ENCODE measurements at places on chromosomes 1 and 21.

- no peak overlapping the region for H3K4me3 ChIP-seq
- DNase-seq, result no peak
- no peaks in the 10 kb centered on the region for H3K27me3 ChIP-seq
- H3K36me3 ChIP-seq, result no peaks in the 10 kb centered on the region
Measured at GRCh38 chr21:42056996-42057689, 14.0 kb upstream of the UMODL1 start.

DNA sequence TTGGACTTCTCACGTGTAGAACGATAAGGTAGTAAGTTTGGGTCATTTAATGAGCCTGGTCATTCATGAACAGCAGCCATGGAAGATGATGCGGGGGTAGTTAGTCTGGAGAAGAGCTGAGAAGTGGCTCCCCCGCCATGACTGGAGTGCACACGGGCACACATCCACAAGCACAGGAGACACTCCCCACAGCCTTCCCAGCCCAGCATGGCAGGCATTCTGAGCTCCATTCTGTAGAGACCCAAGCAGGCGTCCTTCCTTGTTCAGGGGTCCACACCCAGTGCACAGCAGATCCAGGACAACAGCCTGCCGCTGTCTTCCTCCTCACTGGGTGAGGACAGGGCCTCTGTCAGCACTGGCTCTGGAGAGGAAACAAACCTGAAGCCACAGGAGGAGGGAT is 57.0 kb downstream of the SCCPDH start:
- H3K27ac ChIP-seq, result no peak overlapping the region
- no peaks in the 10 kb centered on the region for H3K36me3 ChIP-seq
- DNase-seq, result no peak

- H3K4me1 ChIP-seq, result peaks cover 7% of the 10 kb centered on the region
- peaks cover 4% of the 10 kb centered on the region for H3K36me3 ChIP-seq
- no peak within 1 kb of the TSS for H3K27ac ChIP-seq
- DNase-seq, result no peak
Measured at GRCh38 chr1:2019172-2019543, at the start of gene GABRD. GABRD (plus strand) TSS chr1:2019345; CDS start chr1:2019424, 79 bp downstream.

DNA sequence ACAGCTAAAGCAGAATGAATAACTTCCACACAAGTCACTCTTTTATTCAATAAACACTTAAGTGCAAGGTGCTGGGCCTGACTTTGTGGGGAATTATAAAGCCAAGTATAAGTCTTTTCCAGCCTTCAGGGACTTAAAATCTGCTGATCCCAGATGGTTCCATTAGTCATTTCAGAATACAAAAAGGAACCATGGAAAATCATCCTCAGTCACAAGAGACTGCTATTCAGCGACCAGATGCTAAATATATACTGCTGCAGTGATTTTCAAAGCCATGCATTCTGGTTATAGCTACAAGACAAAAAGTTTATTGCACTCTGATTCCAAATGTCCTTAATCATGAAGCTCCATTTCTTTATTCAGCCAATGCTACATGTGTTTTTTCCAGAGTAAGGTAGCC is 25.7 kb downstream of the GLMN start:
- peaks cover 77% of the 10 kb centered on the region for H3K36me3 ChIP-seq
- H3K4me1 ChIP-seq, result peaks cover 8% of the 10 kb centered on the region
- H3K27me3 ChIP-seq, result no peaks in the 10 kb centered on the region
- H3K4me3 ChIP-seq, result no peak overlapping the region

GRCh38 chr1:94753171-94753972 is 66.8 kb upstream of the SLC44A3 start:
- no peak overlapping the region for H3K4me3 ChIP-seq
- DNase-seq, result no peak
- H3K4me1 ChIP-seq, result no peaks in the 10 kb centered on the region
- no peak overlapping the region for H3K27ac ChIP-seq
- no peaks in the 10 kb centered on the region for H3K36me3 ChIP-seq

DNA sequence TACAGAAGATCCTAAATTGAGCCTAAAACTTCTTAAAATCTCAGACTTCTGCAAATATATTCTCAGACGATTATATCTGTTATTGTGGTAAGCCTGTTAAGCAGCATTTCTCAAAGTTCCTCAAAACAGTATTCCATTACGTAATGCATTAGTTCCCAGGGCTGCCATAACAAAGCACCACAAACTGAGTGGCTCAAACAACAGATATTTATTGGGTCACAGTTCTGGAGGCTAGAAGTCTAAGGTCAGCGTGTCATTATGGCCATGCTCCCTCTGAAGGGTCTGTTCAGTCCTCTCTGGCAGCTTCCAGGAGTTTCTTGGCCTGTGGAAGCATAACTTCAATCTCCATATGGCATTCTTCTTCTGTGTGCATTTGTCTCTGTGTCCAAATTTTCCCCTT is 103.5 kb upstream of the ST6GALNAC5 start:
- H3K4me1 ChIP-seq, result no peaks in the 10 kb centered on the region
- H3K36me3 ChIP-seq, result no peaks in the 10 kb centered on the region
- no peak overlapping the region for H3K4me3 ChIP-seq
- no peak for DNase-seq

DNA sequence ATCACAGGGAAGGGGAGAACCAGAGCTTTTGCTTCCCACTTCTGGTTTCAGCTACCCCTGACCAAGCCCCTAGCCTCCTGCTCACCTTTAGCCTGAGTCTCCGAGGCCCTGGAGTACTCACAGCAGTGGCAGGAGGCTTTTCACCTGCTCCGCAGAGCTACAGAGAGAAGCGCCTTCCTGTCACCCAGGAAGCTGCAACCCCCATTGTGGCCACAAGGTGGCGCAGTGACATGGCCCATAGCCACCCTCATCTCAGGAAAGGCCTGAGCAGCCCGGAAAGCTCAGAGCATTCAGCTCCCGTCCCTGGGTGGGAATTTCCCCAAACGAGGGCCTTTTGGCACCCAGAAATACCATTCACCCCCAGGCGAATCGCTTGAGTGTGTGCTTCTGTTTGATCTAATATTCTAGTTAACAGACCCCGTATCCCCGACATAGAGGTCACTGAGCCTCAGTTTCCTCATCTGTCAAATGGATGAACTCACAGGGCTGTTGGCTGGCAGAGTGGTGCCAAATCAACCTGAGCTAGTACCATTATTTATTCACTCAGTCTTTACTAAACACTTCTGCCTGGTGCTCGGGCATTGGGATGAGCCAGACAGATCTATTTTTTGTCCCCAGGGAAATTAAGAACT is 25.3 kb downstream of the A3GALT2 start:
- no peak overlapping the region for H3K4me3 ChIP-seq
- peak; percentile 84 for DNase-seq
- no peaks in the 10 kb centered on the region for H3K27me3 ChIP-seq
- no peaks in the 10 kb centered on the region for H3K36me3 ChIP-seq
- H3K27ac ChIP-seq, result no peak overlapping the region
- H3K4me1 ChIP-seq, result peaks cover 18% of the 10 kb centered on the region

DNA sequence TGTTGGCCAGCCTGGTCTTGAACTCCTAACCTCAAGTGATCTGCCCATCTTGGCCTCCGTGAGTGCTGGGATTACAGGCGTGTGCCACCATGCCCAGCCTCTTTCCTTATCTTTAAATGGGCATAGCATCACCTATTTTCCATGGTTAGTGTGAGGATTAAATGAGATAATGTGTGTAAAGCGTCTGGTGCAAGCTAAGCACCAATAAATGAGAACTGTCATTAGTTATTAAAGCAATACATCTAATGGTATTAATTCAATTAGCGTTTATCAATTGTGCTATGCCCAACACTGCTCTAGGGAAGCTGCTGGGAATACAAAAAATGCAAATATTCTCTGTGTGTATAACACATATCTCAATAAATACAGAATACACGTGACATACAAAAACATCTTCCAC is 10.0 kb downstream of the EXOC8 start:
- H3K36me3 ChIP-seq, result peaks cover 11% of the 10 kb centered on the region
- no peaks in the 10 kb centered on the region for H3K27me3 ChIP-seq
- DNase-seq, result no peak
- H3K4me1 ChIP-seq, result peaks cover 2% of the 10 kb centered on the region

DNA sequence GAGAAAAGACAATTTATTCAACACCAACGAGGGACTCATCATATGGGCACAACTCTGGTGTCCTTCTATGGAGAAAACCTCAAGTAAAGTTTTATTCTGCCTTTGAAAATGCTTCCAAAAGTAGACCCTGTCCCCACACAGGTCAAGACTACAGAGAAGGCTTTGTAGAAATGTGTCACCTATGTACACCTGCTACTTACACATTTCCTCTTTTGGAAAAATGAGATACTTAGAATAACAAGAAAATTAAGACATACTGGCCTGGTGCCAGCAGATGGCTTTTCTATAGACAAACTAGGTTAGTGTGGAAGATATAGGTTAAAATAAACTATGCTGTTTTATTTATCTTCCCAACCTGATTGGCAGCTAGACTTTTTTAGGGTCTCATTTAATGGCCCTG is 13.6 kb downstream of the POGK start:
- peaks cover 19% of the 10 kb centered on the region for H3K4me1 ChIP-seq
- peak overlapping the region; percentile 15 for H3K27ac ChIP-seq
- peaks cover 10% of the 10 kb centered on the region for H3K36me3 ChIP-seq
- no peaks in the 10 kb centered on the region for H3K27me3 ChIP-seq

- H3K4me1 ChIP-seq, result no peaks in the 10 kb centered on the region
- no peak for DNase-seq
- H3K4me3 ChIP-seq, result no peak overlapping the region
- no peak overlapping the region for H3K27ac ChIP-seq
- no peaks in the 10 kb centered on the region for H3K36me3 ChIP-seq
Measured at GRCh38 chr1:208639382-208639781, 395.2 kb upstream of the PLXNA2 start.

DNA sequence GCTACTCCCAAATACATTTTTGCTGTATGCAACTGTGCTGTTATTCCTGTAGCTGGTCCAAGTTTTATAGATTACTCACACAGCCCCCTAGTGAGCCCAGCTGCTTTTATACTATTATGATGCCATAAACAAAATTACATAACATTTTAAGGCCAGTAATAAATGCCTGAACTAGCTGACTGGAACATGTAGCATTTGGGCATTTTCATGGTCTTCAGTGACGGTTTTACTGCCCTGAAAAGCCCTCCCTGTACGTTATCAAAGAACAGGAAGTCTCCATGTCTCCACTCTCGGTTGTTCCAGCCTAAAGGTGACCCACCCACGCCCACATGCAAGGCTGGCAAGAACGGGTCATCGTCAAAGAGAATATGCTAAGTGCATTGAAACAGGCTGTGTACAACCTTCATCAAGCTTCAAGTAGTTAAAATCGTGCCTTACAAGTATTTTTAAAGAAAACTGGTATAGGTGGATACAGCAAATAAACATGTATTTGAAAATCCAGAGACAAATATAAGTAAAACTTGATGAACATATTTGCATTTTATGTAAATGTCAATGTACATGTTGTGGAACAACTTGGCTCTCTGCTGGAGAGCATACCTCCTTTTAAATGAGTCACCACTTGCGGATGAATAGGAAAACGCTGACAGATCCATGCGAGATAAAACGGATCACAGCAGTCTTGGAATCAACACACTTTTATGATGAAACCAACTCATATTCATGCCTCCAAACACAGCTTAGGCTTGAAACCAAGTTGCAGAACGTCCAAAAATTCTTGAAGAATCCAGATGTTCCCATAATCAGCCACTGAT is 520.5 kb downstream of the SMYD3 start:
- H3K36me3 ChIP-seq, result peaks cover 11% of the 10 kb centered on the region
- no peak overlapping the region for H3K27ac ChIP-seq
- peaks cover 7% of the 10 kb centered on the region for H3K4me1 ChIP-seq
- no peaks in the 10 kb centered on the region for H3K27me3 ChIP-seq
- H3K4me3 ChIP-seq, result no peak overlapping the region

- H3K36me3 ChIP-seq, result no peaks in the 10 kb centered on the region
- no peak overlapping the region for H3K4me3 ChIP-seq
- DNase-seq, result no peak
- no peak overlapping the region for H3K27ac ChIP-seq
Measured at GRCh38 chr1:165290148-165290547, 66.4 kb downstream of the LMX1A start.

DNA sequence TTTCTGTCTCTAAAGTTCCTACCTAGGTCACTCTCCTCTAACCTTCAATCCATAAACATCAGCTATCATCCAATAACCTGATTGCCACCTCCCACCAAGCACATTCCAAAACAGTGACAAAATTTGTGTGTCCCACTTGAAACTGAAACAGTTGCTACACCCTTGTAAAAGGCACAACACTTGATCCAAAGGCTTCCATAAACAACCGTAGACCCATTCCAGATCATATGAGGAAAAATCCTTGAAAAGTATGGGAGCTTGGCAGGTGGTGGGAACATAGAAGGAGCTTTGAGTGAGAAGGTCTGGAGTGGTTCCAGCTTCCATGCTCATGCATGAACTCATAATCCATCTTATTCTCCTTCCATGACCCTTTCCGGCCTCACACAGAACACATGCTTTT is 82.0 kb upstream of the ATP1A1 start:
- H3K4me1 ChIP-seq, result peaks cover 4% of the 10 kb centered on the region
- no peak overlapping the region for H3K27ac ChIP-seq
- H3K4me3 ChIP-seq, result no peak overlapping the region
- H3K27me3 ChIP-seq, result no peaks in the 10 kb centered on the region

DNA sequence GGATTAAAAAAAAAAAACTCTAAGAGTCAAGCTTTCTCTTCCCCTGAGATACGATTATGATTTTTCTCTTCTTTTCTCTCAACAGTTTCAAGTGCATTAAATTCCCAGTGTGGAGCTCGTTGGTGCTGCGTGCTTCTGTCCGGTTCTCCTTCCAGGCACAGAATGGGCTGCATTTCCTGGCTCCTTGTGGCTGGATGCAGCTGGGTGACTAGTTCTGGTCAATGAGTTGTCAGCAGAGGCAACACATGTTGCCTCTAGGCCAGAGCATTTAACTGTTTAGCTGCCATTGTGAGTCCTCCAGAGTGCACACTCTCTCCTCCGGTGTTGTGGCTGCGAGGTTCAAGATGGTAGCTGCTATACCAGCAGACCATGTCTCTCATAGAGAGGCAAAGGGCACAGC is 312.9 kb downstream of the RRAGC start:
- H3K4me1 ChIP-seq, result no peaks in the 10 kb centered on the region
- H3K27ac ChIP-seq, result no peak overlapping the region
- no peak overlapping the region for H3K4me3 ChIP-seq
- peaks cover 13% of the 10 kb centered on the region for H3K27me3 ChIP-seq

GRCh38 chr1:155063550-155064110 is at the start of gene EFNA4:
EFNA4 (plus strand) TSS chr1:155063740; CDS start chr1:155063824, 84 bp downstream.
- peak; percentile 90 for DNase-seq
- H3K27ac ChIP-seq, result peak within 1 kb of the TSS; percentile 88
- no peaks in the 10 kb centered on the region for H3K27me3 ChIP-seq
- peak within 1 kb of the TSS; percentile 97 for H3K4me3 ChIP-seq
- peaks cover 16% of the 10 kb centered on the region for H3K36me3 ChIP-seq
- H3K4me1 ChIP-seq, result peaks cover 38% of the 10 kb centered on the region

- peaks cover 8% of the 10 kb centered on the region for H3K4me1 ChIP-seq
- no peak for DNase-seq
- no peak overlapping the region for H3K4me3 ChIP-seq
- peaks cover 1% of the 10 kb centered on the region for H3K27me3 ChIP-seq
- H3K27ac ChIP-seq, result no peak overlapping the region
Measured at GRCh38 chr1:117678246-117678977, 72.6 kb downstream of the TENT5C start.

- no peak for DNase-seq
- no peak overlapping the region for H3K4me3 ChIP-seq
- H3K27me3 ChIP-seq, result peaks cover 3% of the 10 kb centered on the region
- H3K4me1 ChIP-seq, result peaks cover 25% of the 10 kb centered on the region
- H3K27ac ChIP-seq, result no peak overlapping the region
Measured at GRCh38 chr1:221809091-221810029, 67.5 kb upstream of the DUSP10 start.

- peak overlapping the region; percentile 86 for H3K4me3 ChIP-seq
- peak overlapping the region; percentile 88 for H3K27ac ChIP-seq
- peaks cover 40% of the 10 kb centered on the region for H3K4me1 ChIP-seq
- DNase-seq, result peak; percentile 92
- H3K27me3 ChIP-seq, result peaks cover 88% of the 10 kb centered on the region
- peaks cover 5% of the 10 kb centered on the region for H3K36me3 ChIP-seq
Measured at GRCh38 chr1:182616130-182617013, 12.2 kb upstream of the RGS16 start.

All from naive thymus-derived CD8-positive, alpha-beta T cell (primary cell).